ENCODE measurements at places on chromosomes 16 and 17.

DNA sequence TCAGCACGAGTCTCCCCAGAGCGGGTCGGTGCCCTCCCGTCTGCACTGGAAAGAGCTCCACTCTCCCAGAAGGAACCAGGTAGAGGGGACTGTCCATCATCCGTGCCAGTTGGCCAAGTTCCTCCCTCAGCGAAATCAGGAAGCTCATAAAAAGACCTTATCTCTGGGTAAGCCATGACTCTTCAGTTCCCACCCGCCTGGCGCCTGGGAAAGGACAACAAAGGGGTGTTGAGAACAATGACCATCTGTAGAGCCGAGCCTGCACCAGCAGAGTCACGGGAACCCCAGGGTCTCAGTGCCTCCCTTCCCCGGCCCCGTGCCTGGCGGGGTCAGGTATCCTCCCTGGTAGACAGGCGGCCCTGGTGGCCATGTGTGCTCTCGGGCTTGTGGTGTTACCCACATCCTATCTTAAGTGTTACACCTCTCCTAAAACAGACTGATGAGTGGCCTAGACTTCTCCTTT, 190.7 kb downstream of the AXIN2 start:
- no peak for DNase-seq

- DNase-seq, result no peak
Measured at GRCh38 chr16:21608639-21609328, 9.4 kb downstream of the METTL9 start.

DNA sequence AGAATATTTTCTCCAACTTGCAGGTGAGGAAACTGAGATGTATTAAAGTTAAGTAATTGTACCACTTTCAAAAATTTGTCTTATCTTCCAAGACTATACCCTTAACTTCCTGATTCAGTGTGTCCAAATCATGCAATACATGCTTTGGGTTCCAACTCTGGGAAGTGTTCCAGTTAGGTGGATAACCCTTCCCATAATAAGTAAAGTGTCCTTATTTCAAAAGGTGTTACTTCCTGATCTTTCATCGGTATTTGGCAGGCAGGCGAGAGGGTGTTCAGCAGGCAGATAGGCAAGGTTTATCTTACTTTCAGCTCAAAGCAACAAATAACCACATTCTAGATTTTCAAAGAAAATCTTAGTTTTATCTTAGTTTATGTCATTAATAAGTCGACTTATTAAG, 46.3 kb upstream of the ARHGAP44 start:
- DNase-seq, result no peak

DNA sequence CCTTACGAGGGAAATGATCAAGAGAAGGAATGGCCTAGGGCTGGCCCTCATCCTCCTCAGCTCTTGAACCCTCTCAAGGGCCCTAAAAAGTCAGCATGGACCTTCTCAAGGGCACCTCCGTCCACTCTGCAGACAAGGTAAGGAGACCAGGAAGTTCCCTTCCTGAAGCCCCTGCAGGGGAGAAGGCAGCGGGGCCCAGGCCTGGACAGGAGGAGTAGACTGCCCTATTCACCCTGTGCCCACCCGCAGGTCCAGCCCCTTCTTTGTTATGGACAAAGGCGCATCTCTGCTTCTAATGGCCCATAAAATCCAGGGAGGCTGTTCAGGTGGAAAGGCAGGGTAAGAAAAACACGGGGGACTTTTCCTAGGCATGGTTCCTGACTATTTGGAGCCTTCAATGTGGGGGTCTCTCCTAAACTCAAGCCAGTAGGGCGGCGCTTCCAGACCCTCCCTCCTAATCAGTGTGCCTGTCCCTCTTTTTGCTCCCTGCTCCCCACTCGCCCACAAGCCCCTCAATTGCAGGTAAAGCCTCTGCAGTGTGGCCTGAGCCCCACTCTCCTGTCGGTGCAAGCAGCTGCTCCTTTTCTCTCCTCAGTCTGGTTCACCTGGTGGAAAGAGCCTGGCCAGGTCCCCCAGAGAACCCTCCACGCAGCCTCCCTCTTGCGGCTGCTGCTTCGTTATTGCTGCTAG, 28.2 kb downstream of the AXIN2 start:
- DNase-seq, result no peak

- DNase-seq, result no peak
Measured at GRCh38 chr17:27585792-27586191, 45.2 kb upstream of the LGALS9 start.

DNA sequence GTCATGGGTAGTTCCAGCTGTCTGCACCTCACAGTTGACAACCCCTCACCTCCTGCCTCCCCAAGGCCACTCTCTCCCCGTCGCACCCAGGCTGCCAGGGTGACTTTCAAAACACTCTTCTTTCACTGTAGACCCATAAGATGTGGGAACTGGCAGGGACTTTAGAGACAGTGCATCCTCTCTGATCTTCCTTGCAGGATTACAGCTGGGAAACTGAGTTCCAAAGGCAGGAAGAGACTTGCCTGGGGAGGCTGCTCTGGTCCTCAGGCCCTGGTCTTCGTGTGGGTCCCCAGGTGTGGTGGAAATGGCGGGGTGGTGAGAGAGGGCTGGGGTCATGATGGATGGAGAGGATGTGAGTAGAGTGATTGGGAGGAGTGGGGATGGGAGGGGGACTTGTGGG, 21.9 kb upstream of the NKD1 start:
- no peak for DNase-seq

DNA sequence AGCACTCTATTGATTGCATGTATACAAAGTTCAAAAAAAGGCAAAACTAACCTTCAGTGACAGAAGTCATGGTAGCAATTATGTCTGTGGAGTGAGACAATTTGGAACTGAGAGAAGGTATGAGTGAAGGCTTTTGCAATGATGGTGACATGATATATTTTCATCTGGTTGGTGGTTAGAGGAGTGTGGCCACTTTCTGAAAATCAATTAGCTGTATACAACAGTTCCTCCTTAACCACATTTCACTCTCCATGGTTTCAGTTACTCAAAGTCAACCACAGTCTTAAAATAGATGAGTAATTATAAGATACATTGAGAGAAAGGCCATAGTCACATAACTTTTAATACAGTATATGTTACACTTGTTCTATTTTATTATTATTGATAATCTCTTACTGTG, 26.2 kb downstream of the ADAMTS18 start:
- no peak for DNase-seq

GRCh38 chr17:67959510-67959909, 36.8 kb downstream of the C17orf58 start:
- DNase-seq, result no peak

DNA sequence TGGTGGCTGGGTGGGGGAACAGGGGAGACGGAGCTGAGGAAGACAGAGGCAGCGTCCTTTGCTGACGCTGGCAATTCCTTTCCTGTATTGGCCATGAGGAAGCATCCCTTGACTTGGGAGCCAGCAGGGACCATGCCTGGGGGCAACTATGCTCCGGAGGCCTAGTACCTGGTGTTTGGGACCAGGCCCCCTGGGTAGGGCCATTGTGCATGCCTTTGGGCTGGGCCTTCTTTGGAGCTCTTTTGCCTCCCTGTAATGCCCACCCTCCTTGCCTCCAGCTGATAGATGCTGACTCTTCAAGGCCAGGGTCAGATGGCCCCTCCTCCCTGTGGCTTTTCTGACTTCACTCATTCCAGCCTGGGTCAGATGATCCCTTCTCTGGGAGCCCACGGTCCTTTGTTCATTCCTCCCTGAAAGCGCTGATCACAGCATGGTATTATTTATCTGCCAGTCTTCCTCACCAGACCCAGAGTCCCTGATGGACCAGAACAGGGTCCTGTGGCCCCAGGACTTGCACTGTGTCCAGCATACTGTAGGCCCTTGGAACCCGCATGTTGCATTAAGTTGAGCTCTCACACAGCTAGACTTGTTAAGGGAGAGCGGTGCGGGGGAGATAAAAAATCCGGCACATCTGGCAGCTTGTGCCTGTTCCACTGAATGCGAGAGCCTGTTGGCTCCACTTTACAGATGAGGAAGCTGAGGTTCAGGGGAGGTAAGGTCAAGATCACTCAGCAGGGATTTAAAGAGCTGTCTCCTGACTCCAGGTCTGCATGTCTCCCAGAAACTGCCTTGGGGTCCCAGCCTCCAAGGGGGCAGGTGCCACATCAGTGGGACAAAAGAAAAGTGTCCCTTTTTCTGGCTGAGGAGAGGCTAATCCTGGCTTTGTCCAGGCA, 2.9 kb downstream of the STARD3 start:
- DNase-seq, result no peak

GRCh38 chr17:38564869-38565268, 40.9 kb downstream of the SRCIN1 start:
- DNase-seq, result no peak

DNA sequence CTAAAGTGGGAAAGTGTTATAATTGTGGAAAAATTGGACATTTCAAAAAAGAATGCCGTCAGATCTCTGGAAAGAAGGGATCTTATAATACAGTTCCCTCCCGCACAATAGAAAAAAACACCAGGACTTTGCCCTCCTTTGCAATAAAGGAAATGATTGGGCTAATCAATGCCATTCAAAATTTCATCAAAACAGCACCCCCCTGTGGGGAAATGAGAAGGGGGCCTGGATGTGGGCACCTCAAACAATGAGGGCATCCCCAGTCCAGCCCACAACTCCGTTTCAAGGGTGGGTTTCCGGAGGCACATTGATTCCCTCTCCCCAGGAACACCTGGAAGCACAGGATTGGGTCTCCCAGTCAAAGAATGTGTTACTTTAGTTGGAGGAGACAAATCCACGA, 26.1 kb downstream of the CD300LG start:
- DNase-seq, result no peak

DNA sequence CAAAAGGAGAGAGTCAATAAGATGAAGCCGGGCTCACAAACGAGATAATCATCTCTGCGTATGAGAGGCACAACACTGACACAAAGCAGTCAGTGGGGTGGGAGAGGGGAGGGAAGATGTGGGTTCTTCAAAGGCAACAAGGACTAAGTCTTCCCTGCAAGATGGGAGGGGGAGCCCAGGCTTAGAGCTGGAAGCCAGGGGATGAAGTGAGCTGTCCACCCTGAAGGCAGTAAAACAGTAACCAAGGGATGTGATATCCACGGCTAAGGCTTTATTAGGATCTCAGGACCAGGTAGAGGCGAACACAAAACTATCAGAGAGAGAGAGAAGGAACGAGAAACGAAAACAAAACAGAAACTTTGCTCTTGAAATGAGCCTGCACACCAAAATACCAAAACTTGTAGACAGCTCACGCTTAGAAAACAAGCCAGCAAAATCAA, 115.9 kb downstream of the DYNLRB2 start:
- no peak for DNase-seq

DNA sequence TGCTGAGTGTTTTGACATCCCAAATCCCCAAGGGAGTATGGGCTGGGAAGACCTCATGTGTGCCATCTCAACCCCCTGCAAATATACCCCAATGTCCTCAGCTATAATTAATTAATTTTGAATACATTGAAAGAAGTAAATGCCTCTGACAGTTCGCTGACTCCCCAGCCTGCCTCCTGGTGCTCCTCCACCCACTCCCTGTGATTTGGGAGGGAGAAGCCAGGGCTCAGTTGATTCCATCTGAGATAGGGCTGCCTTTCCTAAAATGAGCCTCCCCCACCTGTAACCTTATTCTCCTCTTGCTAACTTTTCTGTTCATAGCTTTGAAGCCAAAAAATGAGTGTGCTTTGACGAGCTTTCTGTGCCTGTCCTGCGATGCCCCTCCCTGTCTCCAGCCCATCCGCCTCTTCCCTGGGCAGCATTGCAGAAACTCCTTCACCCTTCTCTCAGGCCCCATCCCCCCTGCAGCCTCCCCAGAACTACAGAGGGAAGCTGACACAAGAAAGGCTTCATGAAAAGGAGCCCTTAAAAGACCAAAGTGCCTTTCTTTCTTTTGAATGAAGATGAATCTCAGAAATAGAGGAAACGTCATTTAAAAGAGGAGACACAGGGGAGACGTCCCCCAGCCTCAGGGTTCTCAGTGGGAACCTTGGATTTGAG, 70.3 kb downstream of the HLF start:
- DNase-seq, result no peak

- peak; percentile 55 for DNase-seq
Measured at GRCh38 chr16:86221085-86221484, 289.2 kb upstream of the FOXF1 start.
